ENCODE measurements at places on chromosomes 6 and 20.
A peak's percentile ranks its signal among the peaks of the same experiment; 100 is the strongest.

- no peak for DNase-seq
Measured at GRCh38 chr6:52474173-52474572, 54.0 kb downstream of the EFHC1 start.

- peak; percentile 26 for DNase-seq
Measured at GRCh38 chr6:106974336-106974998, at the start of gene CD24. CD24 (minus strand) TSS chr6:106974729; CDS start chr6:106974646, 83 bp downstream.

- DNase-seq = no peak
Measured at GRCh38 chr20:18647777-18648176, 59.9 kb downstream of the DTD1 start.

GRCh38 chr6:139294090-139294489 lies 2.3 kb upstream of the TXLNB start:
- DNase-seq = no peak

GRCh38 chr6:143299253-143300166 lies 151.0 kb downstream of the ADAT2 start:
- DNase-seq = no peak

- DNase-seq = no peak
Measured at GRCh38 chr6:32397252-32397920, 9.6 kb downstream of the BTNL2 start.

DNA sequence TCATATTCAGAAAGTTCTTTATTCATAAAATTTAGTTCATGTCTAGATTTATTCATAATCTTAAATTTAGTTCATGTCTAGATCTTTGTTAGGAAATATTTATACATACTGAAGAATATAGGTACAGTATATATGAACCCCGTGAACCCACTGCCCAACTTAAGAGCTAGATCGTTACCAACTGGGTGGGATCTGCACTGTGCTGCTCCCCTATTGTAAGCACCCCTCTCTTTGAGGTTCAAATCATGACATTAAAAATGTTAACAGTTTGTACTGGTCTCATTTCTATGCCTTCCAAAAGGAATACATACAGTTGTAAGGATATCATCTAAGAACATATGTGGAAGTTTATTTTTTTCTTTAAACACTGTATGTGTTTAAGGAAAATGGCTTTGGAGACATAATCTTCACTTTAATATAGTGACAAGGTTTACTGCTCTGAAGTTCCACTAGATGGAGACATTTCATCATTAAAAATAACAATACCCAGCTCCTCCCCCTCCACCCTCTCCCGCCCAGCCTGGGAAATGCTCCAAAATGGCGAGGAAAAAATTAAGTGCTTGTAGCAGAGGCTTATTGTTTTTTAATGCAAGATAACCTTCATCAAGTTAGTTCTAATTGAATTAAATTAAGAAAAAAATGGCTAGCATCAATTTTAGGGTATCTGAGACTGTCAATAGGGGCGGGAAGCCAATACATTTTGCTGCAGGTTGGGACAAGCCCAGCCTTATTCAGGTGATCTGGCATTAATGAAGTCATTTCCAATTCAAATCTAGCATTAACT lies 104.1 kb upstream of the TRAF3IP2 start:
- peak; percentile 56 for DNase-seq

GRCh38 chr6:22964334-22964733 lies 395.0 kb downstream of the HDGFL1 start:
- no peak for DNase-seq

DNA sequence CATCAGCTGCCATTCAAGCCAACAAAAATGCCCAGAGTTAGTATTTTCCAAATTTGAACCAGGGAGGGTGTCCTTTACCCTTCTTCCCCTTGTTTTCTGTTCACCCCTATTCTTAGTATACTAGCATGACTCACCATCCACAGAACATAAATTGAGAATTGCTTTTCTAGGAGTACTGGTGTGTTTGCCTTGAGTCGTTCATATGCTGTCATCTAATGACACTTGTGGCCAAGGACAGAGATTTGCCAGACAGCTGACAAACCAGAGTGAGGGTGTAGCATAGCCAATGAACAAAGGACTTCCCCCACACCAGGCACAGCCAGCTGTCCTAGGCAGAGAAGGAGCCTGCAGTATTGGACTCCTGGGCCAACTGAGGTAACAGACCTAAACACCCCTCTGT lies 62.2 kb downstream of the FILIP1 start:
- DNase-seq = no peak

DNA sequence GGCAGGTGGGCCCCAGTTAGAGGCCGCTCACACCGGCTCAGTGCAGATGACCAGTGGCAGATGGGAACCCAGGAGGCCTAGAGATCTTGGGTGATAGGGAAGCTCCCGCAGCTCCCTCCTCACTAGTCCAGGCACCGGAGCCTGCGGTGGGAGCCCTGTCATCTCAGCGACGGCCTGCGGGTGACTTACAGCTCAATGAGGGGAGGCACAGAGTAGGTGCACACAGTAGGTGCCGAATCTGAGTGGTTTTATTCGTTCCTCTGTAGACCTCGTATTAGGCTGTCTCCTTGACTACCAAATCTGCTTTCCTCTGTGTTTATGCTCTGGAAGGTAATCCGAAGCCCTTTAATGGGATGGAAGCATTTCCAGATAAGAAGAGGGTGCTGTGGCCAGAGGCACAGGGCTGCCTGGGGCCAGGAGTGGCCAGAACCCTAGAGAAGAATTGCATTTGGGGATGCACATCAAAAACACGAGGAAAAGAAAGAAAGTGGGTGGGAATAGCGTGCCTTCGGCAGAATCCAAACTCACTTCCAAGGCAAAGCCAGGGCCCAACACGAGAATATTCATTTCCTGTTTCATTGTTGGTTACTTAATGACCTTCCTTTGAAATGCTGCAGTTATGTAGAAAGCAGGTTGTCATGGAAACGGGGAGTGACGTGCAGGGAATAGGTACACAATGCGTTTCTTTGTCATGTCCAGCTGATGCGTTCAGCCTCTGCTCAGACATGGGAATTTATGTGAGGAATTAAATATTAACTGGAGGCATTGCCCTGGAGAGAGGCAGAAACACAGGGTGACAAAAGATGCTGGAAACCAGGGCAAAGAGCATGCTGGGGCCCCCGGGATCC lies 24.7 kb downstream of the MYT1 start:
- DNase-seq = no peak

GRCh38 chr6:1796706-1797529 lies 187.2 kb downstream of the FOXC1 start:
- no peak for DNase-seq

DNA sequence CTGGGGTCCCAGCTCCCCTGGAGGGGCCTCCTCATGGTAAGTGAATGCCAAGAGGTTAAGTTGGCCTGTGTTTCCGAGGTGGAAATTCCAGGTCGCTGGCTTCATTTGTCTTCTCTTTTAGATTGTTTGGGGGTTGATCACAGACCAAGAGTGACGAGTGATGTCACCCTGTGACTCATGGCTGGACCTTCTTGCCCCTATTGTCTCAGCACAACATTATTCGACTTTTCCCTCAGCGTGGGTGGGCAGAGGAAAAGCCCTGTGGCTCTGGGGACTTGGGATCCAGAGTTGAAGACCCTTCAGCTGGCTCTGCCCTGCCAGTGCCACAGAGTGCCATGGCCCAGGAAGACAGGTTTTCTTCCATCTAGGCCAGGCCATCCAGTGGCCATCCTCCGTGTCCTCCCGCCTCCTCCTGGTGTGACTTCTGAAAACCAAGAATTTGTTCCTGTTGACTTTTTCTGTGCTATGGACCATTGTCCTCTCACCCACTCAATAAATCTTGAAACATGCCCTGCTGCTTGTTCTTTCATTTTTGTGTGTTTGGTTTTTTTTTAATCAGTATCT lies 15.4 kb upstream of the SNHG17 start:
- no peak for DNase-seq

DNA sequence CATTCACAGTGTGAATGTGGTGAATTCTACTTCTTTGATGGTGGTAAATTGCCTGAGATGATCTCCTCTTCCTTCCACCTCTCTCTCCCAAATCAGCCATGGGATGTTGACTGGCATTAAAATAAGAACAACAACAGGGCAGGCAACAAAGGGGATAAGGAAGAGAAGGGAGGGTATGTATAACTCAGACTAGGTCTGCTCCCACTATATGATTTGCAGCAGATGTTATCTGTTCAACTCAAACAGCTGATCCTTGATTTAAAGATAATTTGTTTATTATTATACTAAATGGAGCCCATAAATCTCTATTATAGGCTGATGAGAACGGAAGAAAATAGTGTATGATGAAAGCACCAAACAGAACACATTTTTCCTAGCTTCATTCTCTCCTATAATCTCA lies 262.0 kb downstream of the BTBD3 start:
- no peak for DNase-seq

- no peak for DNase-seq
Measured at GRCh38 chr6:133502441-133503335, 261.5 kb downstream of the EYA4 start.

DNA sequence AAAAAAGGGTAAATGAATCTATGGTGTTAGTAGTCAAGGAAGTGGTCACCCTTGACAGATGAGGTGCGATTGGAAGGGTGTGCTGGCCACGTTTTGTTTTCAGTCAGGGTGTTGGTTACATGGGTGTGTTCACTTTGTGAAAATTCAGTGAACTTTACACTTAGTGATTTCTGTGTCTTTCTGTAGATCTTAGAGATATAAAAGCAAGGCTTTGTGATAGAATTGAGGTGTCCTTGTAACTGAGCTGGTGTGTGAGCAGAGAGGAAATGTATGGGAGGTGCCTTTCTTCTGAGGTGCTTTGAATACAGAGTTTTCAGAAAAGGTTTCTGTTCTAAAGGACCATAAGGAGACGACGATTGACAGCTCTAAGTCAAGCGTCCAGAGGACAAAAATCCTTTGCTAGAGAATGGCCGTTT lies 90.5 kb downstream of the SAMD3 start:
- DNase-seq = no peak

- no peak for DNase-seq
Measured at GRCh38 chr6:33000055-33000454, 9.3 kb downstream of the HLA-DOA start.

- no peak for DNase-seq
Measured at GRCh38 chr6:13615792-13616120, 621 bp downstream of the NOL7 start.

GRCh38 chr20:40808936-40809335 lies 119.9 kb upstream of the MAFB start:
- no peak for DNase-seq

GRCh38 chr6:113104951-113105350 lies 752.2 kb upstream of the MARCKS start:
- no peak for DNase-seq

DNA sequence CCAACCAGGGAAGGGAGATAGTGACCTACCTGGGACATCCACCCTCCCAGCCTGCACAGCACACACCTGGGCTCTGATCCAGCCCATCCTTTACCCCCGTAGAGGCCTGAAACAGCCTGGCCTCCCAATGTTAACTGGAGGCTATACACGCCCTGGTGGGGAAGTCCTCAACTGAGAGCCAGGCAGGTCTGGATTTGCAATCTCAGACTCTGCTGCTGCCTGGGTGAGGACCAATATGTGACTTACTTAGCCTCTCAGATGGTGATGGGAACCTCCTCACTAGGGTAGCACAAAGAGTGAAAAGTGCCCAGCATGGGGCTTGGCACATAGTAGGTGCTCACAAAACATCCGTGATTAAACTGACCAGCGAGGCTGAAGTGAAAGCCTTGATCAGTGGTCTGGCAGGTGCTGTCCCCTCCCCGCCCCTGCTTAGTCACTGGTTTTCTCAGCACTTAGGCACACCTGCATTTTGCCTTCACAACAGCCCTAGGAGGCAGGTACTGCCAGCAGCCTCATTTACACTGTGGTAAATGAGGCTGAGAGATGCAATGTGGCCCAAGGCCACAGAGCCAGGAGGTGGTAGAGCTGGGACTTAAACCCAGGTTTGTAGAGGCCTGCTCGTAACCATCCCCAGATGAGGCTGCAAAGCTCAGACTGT lies 12.4 kb downstream of the PEDS1 start:
- no peak for DNase-seq

- DNase-seq = no peak
Measured at GRCh38 chr6:56450882-56451739, 191.6 kb downstream of the DST start.

DNA sequence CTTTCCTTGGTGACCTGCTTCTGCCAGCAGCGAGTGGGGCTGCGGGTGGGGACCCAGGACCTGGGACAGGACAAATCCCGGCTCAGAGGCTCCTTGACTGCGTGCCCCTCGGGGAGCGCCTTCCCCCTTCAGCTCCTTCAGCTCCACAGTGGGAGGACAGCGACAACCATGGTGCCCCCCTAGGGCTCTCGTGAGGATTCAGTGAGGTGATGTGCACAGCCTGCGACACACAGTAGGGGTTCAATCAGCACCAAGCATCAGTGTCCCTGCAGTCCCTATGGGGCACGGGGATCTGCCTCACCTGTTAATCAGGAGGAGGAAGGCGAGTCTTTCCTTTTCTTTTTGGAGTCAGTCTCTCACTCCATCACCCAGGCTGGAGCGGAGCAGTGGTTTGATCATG lies 209.2 kb downstream of the PREX1 start:
- DNase-seq = no peak

DNA sequence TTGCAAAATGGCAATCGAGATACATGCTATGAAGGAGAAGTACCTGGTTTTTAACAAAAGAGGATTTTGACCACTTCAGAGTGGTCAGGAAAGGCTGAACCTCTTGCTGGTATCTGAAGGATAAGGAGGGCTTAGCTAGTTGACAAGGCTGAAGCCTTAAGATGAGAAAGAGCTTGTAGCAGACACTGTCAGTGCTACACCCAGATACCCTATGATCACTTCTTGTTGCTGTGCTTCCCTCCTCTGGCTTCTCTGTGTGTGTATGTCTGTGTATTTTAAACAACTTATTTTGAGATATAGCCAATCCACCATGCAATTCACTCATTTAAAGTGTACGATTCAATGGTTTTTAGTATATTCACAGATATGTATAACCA lies 38.9 kb upstream of the TGM2 start:
- no peak for DNase-seq

GRCh38 chr6:41072836-41073202 lies at the start of gene NFYA:
NFYA (plus strand) TSS chr6:41072974; CDS start chr6:41079090, 6,116 bp downstream.
- DNase-seq = no peak

- no peak for DNase-seq
Measured at GRCh38 chr6:156511051-156511450, 266.1 kb upstream of the ARID1B start.

DNA sequence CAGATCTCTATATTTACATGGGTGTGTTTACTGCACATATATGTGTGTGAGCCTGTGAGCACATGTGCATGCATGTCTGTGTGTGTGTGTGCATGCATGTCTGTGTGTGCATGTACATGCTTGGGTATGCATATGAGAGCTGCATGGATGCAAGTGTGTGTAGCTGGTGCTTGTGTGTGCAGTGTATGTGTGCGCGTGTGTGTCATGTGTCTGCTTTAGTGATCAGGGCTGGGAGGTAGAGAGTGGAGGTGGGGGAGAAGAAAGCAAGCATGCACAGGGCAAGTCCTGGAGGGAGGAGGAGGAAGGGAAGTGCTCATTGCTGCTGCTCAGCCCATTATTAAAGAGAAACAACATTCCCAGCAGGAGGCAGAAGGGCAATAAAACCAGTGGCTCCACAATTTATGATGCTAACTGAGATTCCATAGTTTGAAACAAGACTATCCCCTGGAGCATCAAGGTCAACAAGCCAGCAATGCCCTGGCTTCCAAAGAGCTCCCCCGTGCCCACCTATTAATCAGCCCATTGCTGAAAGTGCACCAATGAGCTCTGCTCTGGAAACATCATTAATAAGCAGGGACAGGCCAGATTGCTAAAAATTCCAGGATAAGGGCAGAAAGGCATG lies 414.0 kb downstream of the MAFB start:
- no peak for DNase-seq

All from NCI-H187 treated with DMSO at 0.1 percent for 48 hours (cell line).